ENCODE measurements at places on chromosomes 7 and 10.

- DNase-seq = no peak
These were observed 292.4 kb upstream of the MYO3A start for GRCh38 chr10:25641595-25641994.

GRCh38 chr7:4188651-4189050 lies 493.4 kb upstream of the FOXK1 start:
- no peak for DNase-seq

DNA sequence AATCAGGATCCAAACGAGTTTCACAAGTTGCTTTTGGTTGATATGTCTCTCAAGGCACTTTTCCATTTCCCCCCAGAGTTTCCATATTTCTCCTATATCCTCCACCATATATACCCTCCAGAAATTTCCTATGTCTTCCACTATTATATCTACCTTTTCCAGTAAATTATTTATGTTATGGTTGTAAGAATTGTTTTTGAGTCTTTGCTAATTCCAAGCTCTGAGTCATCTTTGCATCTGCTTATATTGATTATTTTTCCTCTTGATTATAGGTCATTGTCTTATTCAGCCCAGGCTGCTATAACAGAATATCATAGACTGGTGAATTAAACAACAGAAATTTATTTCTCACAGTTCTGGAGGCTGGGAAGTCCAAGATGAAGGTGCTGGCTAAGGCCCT lies 12.7 kb downstream of the TACC2 start:
- no peak for DNase-seq

- peak; percentile 32 for DNase-seq
These were observed 14.8 kb downstream of the NPS start for GRCh38 chr10:127563718-127564553.

DNA sequence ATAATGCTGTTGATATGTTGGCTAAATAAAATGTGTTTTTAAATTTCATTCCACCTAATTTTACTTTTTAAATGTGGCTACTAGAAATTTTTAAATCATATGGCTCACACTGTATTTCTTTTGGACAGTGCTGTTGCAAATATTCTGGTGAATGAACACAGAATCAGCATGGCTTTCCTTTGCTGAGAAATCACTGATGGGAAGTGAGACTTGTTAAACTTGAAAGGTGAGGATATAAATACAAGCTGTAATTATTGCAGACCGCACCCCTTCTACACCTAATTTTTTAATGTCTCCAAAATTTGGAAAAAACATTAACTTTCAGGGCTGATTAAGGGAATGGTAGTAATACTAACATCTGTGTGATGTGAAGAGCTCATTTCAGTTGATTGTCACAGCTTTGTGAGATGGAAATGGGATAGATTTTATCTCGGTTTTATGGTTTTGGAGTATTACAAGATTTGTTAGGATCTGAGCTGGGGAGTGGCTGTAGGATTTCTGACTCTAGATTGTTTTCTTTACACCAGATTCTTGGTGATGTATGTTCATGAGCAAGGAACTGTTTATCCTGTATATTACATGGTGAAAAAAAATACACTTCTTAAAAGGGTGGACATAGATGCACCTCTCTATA lies 1.3 kb downstream of the MIOS start:
- DNase-seq = no peak

DNA sequence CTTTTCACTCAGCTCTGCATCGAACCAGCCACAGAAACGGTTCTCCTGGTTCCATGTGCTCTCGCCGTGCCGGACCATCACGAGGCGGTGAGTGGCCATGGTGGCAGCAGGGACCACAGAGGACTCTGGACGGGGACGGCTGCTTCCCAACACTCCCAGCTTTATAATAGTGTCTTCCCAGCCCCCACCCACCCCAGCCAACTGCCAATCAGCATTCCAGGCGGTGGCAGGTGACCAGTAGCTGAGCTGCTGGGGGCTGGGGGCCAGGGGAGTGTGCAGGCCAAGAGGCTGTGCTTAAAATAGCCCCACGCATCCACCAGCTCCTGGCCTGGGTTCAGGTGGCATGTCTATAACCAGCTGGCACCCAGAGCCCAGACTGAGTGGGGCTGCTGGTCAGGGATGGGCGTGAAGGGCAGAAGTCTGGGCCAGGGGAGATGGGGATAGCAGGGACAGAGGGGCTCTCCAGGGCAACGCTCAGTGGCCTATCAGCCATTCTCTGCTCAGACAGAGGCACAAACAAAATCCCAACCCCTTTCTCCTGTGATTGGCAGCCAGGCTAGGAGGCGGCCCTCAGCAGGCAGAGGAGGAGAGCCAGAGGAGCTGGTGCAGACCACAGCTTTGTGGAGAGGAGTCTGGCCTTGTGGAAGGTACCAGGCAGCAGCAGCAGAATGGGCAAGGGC lies at the start of gene PGAM2:
PGAM2 (minus strand) TSS at position 137 of the 680 bp plus-strand sequence; CDS start at position 99, 38 bp downstream.
- peak; percentile 60 for DNase-seq

GRCh38 chr10:98620503-98620902 lies 173.8 kb upstream of the HPS1 start:
- DNase-seq = no peak

GRCh38 chr10:92573091-92573797 lies 649 bp downstream of the IDE start:
- peak; percentile 70 for DNase-seq

GRCh38 chr10:72316748-72317435 lies 37.8 kb downstream of the DNAJB12 start:
- DNase-seq = peak; percentile 73

- no peak for DNase-seq
These were observed 55.8 kb upstream of the ITGA8 start for GRCh38 chr10:15775513-15775912.

DNA sequence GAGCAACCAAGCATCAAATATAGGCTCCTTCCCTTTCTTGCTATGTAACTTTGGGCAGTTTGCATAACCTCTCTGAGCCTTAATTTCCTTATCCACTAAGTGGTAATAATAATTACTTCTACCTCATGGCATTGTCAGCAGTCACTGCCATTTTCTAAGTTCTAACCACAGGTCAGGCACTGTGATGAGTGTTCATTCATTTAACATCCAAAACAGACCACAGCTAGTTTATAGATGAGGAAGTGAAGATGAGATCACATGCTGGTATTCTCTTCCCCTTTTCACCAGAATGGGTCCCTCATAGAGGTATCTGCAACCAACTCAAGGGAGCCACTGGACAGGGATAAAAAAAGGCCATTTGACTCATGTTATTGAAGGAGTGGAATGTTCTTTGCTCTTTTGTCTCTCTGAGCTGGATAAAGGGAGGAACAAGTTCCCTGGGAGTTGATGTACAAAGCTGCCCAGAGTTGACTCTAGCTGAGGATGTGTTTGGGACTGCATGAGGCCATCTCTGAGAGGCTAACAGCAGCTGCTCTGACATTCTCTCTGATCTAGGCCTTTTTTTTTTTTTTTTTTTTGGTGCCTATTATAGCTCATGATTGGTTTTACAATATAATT lies 65.0 kb downstream of the DNAJC12 start:
- peak; percentile 87 for DNase-seq

DNA sequence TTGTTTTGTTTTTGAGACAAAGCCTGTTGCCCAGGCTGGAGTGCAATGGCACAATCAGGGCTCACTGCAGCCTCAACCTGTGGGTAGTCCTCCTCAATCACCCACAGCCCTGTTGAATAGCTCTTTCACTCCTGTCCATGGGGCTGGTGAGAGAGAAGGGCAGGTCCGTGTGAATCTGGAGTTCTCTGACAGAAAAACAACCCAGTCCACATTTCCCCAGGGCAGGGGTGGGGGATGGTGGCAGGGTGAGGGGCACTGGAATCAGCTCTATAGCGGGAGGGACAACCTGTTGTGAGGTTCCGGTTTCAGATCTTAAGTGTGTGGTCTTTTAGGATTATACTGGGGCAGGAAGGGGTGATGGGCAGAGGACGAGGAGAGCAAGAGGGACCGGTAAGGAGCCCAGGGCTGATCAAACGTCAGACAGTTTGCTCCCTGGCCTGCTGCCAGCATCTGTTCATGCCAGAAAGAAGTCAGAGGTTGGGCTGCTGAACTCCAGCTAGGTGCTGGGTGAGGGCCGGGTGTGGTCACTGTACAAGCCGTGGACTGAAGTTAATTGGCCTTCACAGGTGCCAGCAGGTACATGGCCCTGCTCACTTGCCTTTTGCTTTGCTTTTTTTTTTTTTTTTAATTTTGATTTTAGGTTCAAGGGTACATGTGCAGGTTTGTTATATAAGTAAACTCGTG lies 33.2 kb upstream of the MKRN1 start:
- no peak for DNase-seq

DNA sequence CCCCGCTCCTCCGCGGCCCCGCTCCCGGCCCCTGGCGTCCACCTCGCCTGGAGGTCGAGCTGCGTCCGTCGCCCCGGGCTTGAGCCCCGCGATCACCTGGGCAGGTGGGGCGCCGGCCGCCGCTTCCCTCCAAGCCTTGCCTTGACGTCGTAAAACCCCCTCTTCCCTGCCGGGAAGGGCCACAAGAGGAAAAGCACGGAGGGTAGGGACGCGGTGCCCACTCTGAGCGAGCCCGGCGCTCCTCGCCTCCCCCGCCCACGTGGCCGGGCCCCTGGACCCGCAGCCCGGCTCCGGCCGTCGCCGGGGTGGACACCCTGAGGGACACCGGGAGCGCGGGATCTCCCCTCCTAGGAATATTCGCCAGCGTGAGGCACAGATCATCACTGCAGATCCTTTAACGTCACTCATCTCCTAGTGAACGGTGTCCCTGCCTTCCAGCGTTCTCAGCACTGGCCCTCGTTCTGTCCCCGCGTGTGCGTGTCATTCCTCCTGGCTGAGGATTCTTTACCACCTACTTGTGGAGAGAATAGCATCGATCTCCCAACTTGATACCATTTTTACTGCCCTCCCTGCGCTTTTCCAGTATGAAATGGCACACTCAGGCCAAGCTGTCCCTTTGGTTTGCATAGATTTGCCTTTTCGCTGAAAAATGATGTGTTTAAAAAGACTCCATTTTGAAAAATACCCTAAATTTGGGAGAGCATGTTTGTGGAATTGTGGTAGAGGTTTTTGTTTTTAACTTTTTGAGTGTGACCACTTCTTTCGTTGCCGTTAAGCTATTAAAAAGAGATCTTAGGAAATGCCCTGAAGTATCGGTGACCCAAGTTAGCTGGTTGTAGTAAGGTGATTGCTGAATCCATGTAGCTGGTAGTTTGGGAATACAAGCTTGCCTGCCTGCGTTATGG lies 649 bp downstream of the ACTR3B start:
- peak; percentile 50 for DNase-seq

DNA sequence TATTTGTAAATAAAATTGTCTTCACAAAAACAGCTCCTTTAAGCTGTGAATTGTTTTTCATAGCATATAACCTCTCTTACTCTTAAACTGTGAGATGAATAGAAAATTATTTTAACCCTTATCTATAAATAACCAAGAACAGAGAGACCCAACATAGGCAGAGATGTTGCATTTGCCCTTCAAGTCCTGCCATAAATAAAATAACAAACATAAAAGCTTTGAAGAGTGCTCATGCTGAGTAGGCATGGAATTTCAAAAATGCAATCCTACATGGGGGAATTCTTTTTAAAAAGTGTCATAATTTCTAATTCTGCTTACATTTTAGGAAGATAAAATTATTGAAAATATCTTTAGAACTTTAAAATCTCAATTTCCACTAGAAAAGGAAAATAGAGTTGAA lies 124.1 kb upstream of the FERD3L start:
- DNase-seq = no peak

DNA sequence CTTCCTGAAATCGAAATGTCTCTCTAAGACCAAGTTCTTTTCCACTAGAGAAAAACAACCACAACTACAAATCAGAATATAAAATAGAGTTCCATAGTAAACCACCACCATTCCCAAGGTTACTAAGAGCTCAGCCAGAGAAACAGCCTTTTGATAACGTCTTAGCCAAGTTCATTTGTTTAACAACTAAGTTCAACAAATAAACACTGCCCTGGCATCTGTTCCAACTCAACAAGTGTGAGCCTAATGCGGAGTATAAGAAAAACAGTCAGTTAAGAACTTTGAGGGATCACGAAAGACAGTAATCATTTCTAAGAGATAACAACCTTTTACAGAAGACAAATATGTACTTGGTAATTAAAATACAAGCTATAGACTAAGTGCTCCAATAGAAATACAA lies 77.3 kb downstream of the CALD1 start:
- DNase-seq = no peak

DNA sequence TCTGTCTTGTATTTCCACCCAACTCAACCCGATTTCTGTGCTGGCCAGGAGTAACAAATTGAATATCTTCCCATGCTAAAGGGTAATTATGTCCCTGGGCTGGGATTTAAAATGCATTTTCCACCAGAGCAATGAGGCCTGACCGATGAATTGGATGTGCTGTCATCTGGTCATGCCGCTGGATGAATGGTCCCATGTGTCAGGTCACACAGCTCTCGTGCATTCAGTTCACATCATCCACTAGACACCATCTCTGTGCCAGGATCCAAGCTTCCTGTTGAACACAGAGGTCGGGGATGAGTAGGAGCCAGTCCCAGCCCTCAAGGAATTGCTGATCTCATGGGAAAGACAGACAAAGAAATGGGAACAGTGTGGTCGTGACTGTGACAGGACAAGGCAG lies 200.8 kb downstream of the ADRA2A start:
- no peak for DNase-seq

- no peak for DNase-seq
These were observed 750 bp upstream of the CDK14 start for GRCh38 chr7:90595342-90595800.

- no peak for DNase-seq
These were observed 90.1 kb downstream of the LHPP start for GRCh38 chr10:124551755-124552154.

- DNase-seq = no peak
These were observed 239.1 kb upstream of the MEOX2 start for GRCh38 chr7:15925608-15926007.

DNA sequence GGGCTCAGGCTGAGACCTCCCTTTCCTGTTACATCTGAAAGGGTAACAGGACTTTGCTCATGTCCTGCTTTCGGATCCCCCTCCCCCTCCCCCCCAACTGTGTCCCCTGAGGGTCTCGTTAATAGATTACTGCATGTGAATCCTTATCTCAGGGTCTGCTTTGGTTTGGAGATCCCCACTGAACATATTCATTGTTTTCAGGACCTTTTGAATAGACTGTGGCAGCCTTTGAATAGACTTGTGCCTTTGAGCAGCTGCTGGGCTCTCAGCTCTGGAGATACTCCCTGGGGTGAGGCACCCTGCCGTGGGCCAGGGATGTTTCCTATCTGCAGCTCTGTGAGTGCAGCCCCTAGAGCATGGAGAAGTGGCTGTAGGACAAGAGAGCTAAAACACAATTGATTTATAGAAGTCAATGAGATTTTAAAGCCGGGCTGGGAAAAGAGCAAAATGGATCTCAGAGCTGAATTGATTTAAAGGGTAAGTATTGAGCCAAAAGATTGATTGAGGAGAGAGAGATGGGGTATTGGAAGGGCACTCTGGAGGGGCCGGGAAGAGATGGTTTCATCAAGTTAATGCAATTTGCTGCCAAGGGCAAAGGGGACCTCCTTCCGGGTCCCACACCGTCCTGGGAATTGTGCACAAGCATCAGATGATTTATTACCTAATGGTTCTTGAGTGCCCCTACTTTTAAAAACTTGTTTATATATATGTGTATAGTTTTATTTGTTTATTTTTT lies 9.9 kb downstream of the ARHGAP22 start:
- DNase-seq = peak; percentile 68

- no peak for DNase-seq
These were observed 254.5 kb downstream of the SORCS3 start for GRCh38 chr10:104895541-104895940.
